ENCODE measurements at places on chromosomes 5 and 9. TPM values are rescaled to one million over a fixed set of nuclear protein-coding genes. Genes with fewer than 3 reads are reported as not detected.

NUTM2G gene
- polyA plus RNA-seq: not detected

DNA sequence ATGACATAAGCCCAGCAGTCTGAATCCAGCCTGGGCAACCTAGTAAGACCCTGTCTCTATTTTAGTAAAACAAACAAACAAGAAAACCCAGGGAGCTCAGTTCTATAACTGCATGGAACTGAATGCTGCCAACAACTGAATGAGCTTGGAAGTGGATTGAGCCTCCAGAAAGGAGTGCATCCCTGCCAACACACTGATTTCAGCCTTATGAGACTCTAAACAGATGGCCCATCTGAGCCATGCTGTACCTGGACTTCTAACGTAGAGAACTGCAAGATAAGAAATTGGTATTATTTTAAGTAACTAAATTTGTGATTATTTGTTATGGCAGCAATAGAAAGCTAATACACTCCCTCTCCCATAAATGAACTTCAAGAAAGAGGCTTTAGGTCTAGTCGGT lies 150.4 kb upstream of the RAI14 start:
- DNase-seq: no peak

DNA sequence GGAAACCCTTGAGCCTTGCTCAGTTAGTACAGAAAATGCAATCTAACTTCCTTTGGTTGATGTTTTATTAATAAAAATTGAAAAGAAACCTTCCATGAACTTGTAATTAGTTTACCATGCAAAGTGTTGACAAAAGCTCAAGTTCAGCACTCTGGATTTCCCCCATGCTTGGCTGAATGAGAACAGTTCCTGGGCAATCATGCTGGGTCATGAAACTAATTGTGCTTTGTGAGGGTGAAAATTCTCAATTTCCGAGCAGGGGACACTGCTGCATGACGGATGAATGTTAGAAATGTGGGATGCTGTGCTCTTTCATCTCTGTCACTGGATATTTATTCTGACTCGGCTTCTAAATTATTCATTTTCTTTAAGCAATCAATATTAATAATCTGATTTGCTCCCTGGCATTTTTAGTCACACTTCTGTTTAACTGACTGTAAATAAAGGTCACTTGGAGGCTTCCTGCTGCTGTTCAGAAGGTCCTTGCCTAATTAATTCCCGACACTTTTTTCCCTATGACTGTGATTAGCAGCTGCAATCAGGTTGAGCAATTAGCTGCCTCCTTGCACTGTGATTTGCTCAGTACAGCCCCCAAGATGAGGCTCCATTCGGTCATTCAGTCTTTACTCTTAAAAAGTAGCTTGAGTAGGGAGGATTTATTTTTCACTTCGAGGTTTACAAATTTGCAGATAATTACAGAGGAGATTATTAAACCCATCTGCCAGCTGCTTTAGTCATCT lies 678.1 kb upstream of the ZNF608 start:
- DNase-seq: no peak

DNA sequence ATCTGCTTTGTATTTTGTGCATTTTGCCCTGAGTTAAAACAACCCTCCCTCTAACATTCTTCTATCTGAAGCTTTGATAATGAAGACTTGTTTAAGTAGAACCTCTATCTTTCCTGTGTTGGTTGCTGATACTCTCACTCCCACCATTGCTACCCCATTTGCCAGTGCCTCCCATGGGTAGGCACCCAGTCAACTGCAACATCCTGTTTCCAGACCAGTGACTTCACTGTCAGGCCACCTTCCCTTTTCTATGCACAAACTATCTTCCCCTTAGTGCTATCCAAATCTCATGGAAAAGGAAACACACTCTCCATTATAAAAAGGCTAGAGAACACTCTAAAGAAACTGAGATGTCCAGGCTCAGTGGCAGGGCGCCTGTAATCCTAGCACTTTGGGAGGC lies 5.6 kb upstream of the IARS1 start:
- DNase-seq: no peak

GRCh38 chr9:10274988-10275387 lies 337.8 kb downstream of the PTPRD start:
- no peak for DNase-seq

GRCh38 chr5:160360310-160360709 lies 10.1 kb downstream of the C1QTNF2 start:
- no peak for DNase-seq

DNA sequence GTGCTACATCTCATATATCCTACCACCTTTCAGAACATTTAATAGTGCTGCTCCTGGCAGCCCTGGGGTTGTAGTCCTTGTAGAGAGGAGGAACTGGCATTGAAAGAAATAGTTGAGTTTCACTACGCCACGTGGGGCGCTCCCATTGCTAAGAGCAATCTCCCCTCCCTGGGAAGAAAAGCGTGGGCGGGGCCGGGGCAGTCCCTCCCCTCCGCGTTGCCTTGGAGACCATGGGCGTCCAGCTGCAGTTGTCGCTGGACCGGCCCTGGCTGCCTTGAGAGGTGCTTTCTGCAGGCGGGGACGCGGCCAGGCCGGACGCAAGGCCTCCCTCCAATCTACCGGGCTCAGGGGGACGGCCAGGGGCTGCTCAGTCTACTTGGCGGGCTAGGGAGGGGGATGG lies 368 bp upstream of the CCDC180 start:
- DNase-seq: peak; percentile 35

ANKRD18A gene
- 0.91 TPM for polyA plus RNA-seq

- DNase-seq: no peak
These were observed 304.5 kb downstream of the CWC27 start for GRCh38 chr5:65073250-65073661.

GRCh38 chr5:61182449-61182848 lies 20.2 kb upstream of the SMIM15 start:
- DNase-seq: no peak

PCDHA2 gene
- 0.08 TPM for polyA plus RNA-seq

- DNase-seq: no peak
These were observed 386.2 kb upstream of the IZUMO3 start for GRCh38 chr9:24931894-24932293.

DNA sequence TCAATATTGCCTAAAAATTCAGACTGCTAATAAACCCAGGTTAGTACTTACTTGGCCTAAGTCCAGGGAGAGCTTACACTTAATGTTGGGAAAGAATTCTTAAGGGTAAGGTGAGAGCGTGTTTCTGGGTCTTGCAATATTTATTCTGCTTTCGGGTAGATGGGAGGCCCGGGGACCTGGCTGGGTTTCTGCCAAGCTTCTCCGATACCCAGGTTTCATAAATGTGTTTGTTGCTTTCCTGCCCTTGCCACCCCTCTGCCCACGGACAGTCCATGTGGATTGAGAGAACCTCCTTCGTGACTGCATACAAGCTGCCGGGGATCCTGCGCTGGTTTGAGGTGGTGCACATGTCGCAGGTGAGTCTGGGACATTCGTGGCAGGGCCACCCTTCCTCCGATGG lies 48.4 kb upstream of the FOXI1 start:
- no peak for DNase-seq

GRCh38 chr5:142324136-142324870 lies 518 bp downstream of the SPRY4 start:
- no peak for DNase-seq

SLC25A2 gene
- not detected for polyA plus RNA-seq

DNA sequence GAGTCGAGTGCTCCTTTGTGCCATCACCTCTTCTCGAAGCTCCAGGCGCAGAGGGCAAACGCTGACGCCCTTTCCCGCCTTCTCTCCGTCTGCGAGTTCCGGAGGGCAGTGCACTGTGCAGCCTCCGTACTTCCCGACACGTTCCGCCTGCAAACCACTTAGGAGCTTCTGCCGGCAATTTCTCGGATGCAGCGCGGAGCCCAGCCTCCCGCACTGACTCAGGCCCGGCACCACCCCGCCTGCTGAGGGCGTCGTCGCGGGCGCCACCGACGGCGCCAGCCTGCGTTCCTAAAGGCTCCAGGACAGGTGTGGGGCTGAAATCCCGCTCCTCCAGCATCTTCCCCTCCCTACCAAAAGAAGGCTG lies 9.3 kb upstream of the TRIM36 start:
- no peak for DNase-seq

GRCh38 chr5:133746834-133747233 lies 134.5 kb upstream of the FSTL4 start:
- DNase-seq: no peak

LHX3 gene
- not detected for polyA plus RNA-seq

CSNK1A1 gene
- 144 TPM for polyA plus RNA-seq

DNA sequence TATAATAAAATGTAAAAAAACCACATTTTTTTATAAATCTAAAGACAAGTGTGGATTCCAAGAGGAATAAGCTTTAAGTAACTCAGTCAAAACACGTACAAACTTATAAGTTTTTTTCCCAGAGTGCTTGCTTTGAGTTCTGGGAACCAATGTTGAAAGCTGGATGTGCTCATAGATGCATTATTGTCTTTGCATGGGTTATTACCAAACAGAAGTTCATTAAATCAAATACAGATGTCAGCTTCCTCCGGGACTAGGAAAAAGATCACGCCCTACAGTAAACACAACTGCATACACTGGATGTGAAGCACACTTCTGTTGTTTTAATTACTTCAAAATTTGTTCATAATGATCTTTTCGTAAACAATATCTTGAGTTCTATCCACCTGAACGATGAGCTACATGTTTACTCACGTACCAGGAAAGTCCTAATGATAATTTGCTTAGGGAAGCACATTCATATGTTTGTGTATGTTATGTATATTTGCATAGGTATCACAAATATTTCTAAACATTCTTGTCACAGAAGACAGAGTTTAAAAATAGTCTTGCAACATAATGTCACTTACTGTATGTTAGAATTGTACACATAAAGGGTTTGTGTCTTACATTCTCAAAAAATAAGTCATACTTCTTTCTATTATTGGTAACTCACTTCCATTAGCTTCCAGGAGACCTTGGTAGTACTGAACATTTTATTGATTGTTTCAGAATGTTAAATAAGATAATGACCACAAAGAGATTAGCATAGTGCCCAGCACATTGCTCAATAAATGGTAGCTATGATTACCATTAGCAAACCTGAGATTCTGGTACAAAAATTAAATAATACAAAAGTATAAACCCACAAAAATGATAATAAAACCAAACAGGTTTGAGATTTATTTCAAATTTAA lies 427.4 kb downstream of the CETN3 start:
- DNase-seq: no peak

All from urinary bladder (tissue), 4 donors.